ENCODE measurements at places on chromosomes 3 and 15.
A peak's percentile ranks its signal among the peaks of the same experiment; 100 is the strongest.

DNA sequence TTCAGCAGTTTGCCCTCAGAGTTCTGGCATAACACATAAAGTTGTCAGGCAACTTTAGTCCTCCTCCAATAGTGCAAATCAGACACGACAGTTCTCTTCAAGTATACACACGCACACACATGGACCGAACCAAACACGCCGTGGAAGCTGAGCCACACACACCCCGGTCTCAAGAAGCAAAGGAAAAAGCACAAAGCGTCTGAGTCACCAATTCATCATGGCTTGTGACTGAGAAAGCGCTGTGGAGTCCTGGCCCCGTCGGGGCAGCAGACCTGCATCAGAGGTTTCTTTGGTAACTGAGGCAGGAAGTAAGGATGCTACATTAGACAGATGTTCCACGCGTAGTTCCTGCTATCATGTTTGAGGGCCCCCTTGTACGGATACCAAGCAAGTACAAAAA lies 85.7 kb downstream of the VGLL4 start:
- no peak for DNase-seq

GRCh38 chr3:77392181-77392580 lies 352.3 kb downstream of the ROBO2 start:
- DNase-seq, result no peak

DNA sequence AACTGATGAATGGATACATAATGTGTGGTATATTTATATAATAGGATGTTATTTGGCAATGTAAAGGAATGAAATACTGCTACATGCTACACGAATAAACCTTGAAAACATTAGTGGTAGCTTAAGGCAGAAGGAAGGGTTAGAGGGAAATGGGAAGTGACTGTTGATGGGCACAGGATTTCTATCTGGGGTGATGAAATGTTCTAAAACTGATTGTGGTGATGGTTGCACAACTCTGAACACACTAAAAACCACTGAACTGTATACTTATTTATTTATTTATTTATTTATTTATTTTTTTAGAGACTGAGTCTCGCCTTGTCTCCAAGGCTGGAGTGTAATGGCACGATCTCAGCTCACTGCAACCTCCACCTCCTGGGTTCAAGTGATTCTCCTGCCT lies 24.8 kb upstream of the SHISA5 start:
- no peak for DNase-seq

DNA sequence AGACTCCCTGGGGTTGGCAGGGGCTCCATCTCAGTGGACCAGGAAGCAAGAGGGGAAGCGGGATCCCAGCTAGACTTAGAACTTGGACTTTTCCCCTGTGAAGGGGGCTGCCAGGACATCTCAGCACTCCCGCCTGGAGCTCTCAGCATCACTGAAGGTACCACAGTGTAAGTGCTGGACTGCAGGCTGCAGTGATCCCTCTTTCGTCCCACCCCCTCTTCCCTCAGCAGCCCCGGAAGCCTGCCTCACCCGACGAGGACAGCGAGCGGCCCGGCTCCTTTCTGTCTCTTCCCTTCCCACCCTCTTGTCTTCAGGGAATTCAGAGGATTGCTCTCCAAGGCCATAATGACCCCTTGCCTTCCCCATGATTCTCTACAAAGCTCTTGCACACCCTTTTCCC lies 94.4 kb downstream of the ANP32A start:
- no peak for DNase-seq

- DNase-seq, result no peak
Observed at GRCh38 chr3:172119266-172119969, 80.0 kb downstream of the FNDC3B start.

DNA sequence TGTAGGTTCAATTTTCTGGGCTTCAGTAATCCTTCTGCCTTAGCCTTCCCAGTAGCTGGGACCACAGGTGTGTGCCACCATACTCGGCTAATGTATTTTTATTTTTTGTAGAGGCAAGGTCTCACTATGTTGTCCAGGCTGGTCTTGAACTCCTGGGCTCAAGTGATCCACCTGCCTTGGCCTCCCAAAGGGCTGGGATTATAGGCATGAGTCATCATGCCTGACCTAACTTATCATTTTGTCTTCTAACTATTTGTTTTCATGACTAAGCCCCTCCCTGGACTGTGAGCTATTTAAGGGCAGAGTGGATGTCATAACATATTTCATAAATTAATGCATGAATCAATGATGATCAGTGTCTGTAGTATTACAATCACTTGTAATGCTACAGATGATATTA lies 56.1 kb upstream of the PIAS1 start:
- DNase-seq, result no peak

GRCh38 chr15:74866090-74866489 lies 7.1 kb downstream of the SCAMP2 start:
- DNase-seq, result no peak

DNA sequence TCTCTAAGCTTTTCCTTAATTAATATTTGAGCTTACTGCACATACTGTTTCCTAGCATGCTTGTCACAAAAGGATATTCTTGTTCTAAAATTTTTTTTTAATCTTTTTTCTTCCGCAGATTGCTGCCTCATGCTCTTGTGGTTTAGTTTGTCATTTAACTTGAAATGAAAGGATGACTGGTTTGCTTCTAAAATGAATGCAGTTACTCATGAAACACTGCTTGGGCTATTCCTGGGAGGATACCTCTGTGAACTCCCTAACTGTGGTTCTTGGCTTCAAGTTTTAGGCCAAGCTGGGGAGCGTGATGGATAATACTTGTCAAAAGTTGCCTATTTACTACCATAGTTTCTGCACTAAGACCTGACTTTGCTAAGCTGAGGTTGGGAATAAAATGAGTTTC lies 64.0 kb downstream of the USP13 start:
- DNase-seq, result no peak

DNA sequence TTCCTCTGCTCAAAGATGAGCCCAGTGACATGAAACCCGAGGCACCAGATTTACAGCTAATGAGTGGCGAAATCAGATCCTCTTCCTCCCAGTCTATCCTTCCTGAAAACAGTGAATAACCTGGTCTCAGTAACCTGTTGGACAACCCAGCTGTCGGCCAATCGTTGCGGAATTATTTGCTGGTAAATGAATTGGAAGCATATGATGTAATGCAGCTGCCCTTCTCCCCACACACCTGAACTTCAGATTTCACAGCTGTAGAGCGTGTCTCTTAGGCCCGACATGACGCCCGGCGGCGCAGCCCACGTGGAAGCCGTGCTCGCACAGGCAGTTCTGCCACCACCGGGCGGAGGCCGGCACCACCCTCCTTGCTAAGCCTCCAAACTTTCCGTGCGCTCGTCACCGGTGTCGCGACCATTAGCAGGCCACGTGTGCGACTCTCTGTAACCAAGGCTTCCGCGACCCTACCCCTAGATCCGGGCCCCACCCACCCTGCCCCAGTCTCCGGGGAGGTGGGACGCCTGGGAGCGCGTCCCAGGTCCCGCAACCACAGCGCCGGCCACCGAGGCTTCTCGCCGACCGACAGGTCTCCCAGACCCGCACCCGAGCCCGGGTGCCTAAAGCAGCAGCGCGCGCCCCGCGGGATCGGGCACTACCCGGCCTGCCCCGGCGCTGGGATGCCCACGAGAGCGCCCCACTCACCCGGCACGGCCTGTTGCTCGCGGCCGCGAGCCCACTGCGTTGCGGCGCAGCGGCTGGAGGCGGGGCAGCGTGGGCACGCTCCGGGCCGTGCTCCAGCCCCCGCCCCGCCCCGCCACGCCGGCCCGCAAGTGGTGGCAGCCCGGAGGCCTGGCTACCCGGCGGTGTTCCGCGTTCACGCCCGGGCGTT lies at the start of gene RIOX2:
Gene RIOX2, minus strand, starts transcription at position 753 of the 889 bp plus-strand sequence. CDS start 4,838 bp downstream, outside the sequence.
- DNase-seq, result peak; percentile 63

DNA sequence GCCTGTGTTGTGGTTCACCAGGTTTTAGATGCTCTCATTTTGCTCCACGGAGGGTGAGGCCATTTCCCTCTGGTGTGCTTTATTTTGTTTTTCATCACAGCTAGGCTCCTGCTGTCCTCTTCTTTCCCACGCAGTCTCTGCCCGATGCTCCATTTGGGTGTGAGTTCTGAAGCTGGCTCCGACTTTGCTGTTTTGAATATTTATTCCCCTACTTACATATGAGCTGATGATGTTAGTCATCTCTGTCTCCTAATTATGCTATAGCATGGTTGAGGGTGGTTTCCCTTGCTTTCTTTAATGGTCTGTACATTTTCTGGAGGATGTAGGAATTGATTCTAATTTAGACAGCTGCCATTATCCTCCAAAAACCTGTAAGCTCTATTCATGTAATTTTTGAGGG lies 168.1 kb upstream of the MYRIP start:
- DNase-seq, result no peak

DNA sequence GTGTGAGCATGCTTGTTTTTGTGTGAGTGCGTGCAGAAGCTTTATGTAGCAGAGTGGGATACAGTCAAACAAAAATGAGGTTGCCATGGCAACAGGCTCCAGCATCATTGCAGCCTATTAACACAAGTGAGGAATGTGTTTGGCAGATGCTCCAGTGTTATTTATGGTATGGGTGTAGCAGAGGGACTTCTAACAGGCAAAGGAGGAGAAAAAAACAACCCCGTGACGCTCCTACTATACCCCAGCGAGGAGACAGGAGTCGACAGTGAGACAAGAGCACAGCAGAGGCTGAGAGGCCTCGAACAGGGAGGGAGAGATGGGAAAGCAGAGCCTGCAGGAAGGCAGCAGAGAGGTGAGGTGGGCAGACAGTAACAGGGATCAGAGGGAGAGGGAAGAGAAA lies 4.9 kb downstream of the ADCY5 start:
- DNase-seq, result peak; percentile 34

- no peak for DNase-seq
Observed at GRCh38 chr3:164407111-164407510, 671.2 kb downstream of the SI start.

DNA sequence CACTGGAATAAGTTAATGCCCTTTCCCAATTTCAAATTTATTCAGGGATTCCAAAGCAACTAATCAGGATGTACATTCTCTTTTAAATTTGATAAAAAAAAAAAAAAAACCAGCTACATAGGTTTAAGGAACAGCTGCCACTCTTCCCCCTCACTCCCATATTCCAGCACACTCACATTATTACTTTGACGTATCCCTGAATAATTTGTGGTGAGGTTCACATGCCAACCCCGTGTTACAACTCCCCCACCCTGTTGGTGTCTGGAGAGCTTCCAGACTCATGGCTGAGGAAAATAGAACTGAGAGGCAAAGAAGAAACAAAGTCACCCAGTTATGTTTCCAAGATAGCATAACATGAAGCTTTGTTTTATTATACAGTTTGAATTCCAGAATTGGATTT lies 300.5 kb upstream of the MME start:
- no peak for DNase-seq

GRCh38 chr3:64911138-64911537 lies 223.3 kb upstream of the ADAMTS9 start:
- no peak for DNase-seq

- DNase-seq, result peak; percentile 66
Observed at GRCh38 chr3:53023072-53023823, 22.6 kb downstream of the SFMBT1 start.
